ENCODE measurements at places on chromosomes 12 and 14. TPM values are rescaled to one million over a fixed set of nuclear protein-coding genes. Genes with fewer than 3 reads are reported as not detected.

DNA sequence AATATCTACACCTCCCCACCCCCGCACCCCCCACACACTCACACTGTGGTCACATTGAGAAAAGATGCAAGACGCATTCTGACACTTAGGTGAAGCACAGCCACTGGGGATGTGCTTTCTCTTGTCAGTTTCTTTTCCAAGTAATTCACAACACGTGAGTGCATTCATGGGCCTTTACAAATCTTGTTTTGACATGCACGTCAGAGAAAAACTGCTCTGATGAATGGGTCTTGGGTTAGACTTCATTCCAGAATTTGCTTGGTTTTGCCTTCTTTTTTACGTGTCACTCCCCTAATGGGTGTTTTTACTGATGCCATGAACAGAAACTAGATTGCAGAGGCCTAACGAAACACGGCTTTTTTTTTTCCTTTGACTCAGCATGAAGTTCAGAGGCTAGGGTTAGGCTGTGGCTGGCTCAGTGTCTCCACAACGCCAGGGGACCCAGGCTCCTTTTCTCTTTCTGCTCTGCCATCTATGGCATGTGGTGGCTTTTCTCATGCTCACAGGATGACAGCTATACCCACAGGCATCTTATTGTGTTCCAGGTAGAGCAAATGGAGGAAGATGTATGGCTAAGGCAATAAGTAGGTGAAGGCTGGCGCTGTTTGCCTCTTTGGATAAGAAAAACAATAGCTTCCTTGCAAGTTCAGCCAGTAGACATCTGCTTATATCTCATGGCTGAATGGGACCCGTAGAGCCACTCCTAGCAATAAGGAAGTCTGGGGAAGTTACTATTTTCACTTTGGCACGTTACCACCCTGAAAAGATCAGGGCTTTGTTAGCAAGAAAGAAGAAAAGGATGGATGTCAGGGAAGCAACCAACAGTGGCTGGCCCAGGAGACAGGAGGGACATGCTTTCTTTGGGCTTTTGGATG, 253.3 kb downstream of the SLC15A4 start:
- no peaks in the 10 kb centered on the region for H3K36me3 ChIP-seq
- no peak overlapping the region for H3K4me3 ChIP-seq
- H3K4me1 ChIP-seq, result no peaks in the 10 kb centered on the region
- no peak overlapping the region for H3K27ac ChIP-seq
- H3K27me3 ChIP-seq, result no peaks in the 10 kb centered on the region

DNA sequence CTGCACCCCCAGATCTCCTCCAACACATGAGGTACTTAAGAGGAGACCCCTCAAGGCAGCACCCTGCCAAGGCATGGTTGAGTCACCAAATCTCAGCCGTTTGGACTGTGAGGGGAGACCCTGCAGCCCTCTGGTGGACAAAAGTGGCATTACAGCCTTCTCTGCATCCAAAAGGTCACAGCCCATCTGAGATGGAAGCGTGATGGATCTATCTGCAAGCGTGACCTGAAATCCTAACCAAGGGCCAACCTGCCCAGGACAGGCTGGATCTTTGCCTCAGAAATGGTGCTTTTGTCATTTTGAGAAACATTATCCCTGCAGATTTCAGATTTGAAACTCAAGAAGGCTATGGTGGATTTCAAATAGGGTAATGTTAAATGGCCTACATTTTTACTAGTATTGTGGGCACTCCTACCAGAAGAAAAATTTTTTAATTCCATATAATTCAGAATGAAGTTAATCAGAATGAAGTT, 23.7 kb upstream of the DHRS4 start:
- no peak overlapping the region for H3K27ac ChIP-seq
- peak; percentile 71 for DNase-seq
- no peaks in the 10 kb centered on the region for H3K36me3 ChIP-seq
- no peaks in the 10 kb centered on the region for H3K27me3 ChIP-seq
- no peak overlapping the region for H3K4me3 ChIP-seq
- peaks cover 10% of the 10 kb centered on the region for H3K4me1 ChIP-seq

- peaks cover 27% of the 10 kb centered on the region for H3K4me1 ChIP-seq
- no peak overlapping the region for H3K4me3 ChIP-seq
- no peak overlapping the region for H3K27ac ChIP-seq
- no peaks in the 10 kb centered on the region for H3K36me3 ChIP-seq
Measured at GRCh38 chr14:51566831-51567582, 84.7 kb upstream of the FRMD6 start.

- DNase-seq, result no peak
- H3K4me3 ChIP-seq, result no peak overlapping the region
- no peak overlapping the region for H3K27ac ChIP-seq
- peaks cover 27% of the 10 kb centered on the region for H3K4me1 ChIP-seq
- peaks cover 6% of the 10 kb centered on the region for H3K36me3 ChIP-seq
Measured at GRCh38 chr14:103514596-103515421, 7.8 kb downstream of the CKB start.

- H3K4me1 ChIP-seq, result no peaks in the 10 kb centered on the region
- H3K27ac ChIP-seq, result no peak overlapping the region
- H3K4me3 ChIP-seq, result no peak overlapping the region
- H3K36me3 ChIP-seq, result no peaks in the 10 kb centered on the region
Measured at GRCh38 chr14:62158779-62159178, 396.6 kb downstream of the SNAPC1 start.

DNA sequence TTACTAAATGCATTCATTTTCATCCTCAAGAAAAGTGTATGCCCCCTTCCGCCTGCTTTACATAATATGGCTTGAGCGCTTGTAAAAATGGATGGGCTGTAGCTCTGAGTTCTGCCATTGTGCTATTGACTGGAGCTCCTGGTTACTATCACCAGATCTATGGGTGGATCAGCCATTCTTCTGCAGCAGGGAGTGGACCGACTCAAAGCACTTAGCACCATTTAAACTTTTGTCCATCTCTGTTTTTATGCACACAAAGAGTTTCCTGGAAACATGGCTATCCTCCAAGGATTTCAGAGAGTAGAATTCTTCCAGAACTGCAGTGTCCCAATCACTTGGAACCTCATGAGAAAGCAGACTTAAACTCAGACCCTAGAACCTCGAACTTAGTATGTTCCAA, 4.5 kb upstream of the NUMB start:
- H3K4me3 ChIP-seq, result peak overlapping the region; percentile 59
- H3K27me3 ChIP-seq, result no peaks in the 10 kb centered on the region
- peak overlapping the region; percentile 99 for H3K27ac ChIP-seq

GRCh38 chr14:96538990-96539317, 36.8 kb downstream of the PAPOLA start:
- H3K4me3 ChIP-seq, result no peak overlapping the region
- H3K27me3 ChIP-seq, result no peaks in the 10 kb centered on the region
- peaks cover 47% of the 10 kb centered on the region for H3K36me3 ChIP-seq

DNA sequence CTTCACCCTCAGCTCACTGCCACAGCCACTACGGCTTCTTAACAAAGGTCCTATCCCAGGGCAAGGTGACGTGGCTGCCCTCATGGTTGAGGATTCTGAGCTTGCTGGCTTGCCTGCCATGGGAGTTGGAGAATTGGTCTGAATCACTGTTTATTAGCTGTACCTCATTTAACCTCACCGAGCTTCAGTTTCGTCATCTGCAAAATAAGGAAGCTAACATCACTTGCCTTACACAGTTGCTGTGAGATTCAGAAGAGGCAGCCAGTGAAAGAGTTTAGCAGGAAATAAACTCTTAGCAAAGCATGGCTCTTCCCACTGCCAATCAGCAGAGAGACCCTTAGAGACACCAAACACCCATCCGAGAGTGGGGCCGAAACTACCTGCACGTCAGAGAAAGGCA, 90.1 kb upstream of the KCNA1 start:
- H3K27me3 ChIP-seq, result no peaks in the 10 kb centered on the region
- no peak overlapping the region for H3K27ac ChIP-seq
- peaks cover 9% of the 10 kb centered on the region for H3K4me1 ChIP-seq
- peak; percentile 82 for DNase-seq
- H3K4me3 ChIP-seq, result no peak overlapping the region

- H3K4me1 ChIP-seq, result no peaks in the 10 kb centered on the region
- H3K4me3 ChIP-seq, result no peak overlapping the region
- peak; percentile 67 for DNase-seq
- no peak overlapping the region for H3K27ac ChIP-seq
Measured at GRCh38 chr14:61296719-61297502, 15.8 kb upstream of the TMEM30B start.

DNA sequence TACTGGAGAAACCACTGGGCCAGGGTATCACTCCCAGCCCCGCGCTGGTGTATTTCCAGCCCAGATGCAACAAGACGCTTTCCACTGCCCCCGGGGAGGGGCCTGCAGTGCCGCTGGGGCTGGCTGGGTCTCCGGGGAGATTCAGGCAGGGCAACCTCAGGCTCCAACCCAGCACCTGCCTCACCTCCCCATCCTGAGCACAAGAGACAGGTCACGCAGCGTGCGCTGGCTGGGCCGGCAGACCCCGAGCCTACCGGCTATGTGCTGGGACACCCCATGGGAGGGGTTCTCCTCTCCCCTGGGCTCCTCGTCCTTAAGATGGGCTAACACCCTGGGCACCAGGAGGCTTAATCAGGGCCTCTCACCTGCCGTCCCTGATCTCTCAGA, 80.9 kb downstream of the RFLNA start:
- peaks cover 31% of the 10 kb centered on the region for H3K36me3 ChIP-seq
- peaks cover 16% of the 10 kb centered on the region for H3K4me1 ChIP-seq
- no peak overlapping the region for H3K27ac ChIP-seq
- DNase-seq, result no peak

- H3K27me3 ChIP-seq, result no peaks in the 10 kb centered on the region
- H3K36me3 ChIP-seq, result no peaks in the 10 kb centered on the region
- no peaks in the 10 kb centered on the region for H3K4me1 ChIP-seq
- no peak overlapping the region for H3K4me3 ChIP-seq
- H3K27ac ChIP-seq, result no peak overlapping the region
Measured at GRCh38 chr14:83566567-83566966, 1963.4 kb upstream of the FLRT2 start.

DNA sequence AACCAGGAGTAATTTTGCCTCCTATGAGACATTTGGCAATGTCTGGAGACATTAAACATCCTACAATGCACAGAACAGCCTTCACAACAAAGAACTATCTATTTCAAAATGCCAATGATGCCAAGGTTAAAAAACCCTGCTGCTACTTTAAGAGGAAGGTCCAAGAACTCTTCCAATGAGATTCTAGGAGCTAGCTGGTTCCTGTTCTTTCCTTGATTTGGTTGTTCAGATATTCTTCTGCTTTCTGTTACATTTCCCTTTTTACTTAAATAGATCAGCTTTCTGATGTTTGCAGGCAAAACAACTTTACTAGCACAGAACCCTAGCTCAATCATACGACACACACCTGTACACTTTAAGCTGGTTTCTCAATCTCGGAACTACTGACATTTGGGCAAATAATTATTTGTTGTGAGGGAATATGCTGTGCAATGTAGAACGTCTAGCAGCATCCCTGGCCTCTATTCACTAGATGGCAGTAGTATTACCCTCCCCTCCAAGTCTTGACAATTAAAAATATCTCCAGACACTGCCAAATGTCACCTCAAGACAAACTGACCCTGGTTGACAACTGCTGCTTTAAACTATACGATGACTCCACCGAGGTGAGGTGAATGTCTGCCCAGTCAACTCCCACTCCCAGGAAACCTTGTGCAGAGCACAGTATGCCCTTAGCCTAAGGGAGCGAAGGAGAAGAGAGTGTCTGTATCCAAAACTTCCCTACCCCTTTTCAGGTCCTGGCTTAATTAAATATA, 4.4 kb downstream of the BLTP3B start:
- H3K27ac ChIP-seq, result peak overlapping the region; percentile 5
- H3K36me3 ChIP-seq, result no peaks in the 10 kb centered on the region
- DNase-seq, result peak; percentile 52
- H3K4me3 ChIP-seq, result peak overlapping the region; percentile 14
- no peaks in the 10 kb centered on the region for H3K27me3 ChIP-seq
- peaks cover 34% of the 10 kb centered on the region for H3K4me1 ChIP-seq

DNA sequence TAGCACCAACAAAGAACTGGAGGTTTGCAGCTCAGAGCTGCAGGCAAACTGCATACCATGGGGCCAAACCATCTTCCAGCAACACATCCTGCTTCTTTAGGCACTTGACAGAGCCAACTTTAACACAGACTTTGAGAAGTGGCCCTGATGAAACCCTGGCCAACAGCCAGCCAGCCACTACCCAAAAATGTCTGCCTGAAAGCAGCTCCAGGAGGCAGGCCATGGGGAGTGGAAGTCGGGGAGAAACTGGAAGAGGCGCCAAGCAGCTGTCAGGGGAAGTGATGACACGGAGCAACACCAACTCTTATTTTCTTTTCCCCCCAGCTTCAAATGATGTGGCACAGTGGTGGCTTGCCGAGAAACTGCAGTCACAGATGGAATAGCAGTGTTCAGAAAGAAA, 110.9 kb upstream of the PLXNC1 start:
- H3K27ac ChIP-seq, result no peak overlapping the region
- no peaks in the 10 kb centered on the region for H3K36me3 ChIP-seq
- no peaks in the 10 kb centered on the region for H3K4me1 ChIP-seq
- no peaks in the 10 kb centered on the region for H3K27me3 ChIP-seq
- DNase-seq, result no peak
- no peak overlapping the region for H3K4me3 ChIP-seq

DNA sequence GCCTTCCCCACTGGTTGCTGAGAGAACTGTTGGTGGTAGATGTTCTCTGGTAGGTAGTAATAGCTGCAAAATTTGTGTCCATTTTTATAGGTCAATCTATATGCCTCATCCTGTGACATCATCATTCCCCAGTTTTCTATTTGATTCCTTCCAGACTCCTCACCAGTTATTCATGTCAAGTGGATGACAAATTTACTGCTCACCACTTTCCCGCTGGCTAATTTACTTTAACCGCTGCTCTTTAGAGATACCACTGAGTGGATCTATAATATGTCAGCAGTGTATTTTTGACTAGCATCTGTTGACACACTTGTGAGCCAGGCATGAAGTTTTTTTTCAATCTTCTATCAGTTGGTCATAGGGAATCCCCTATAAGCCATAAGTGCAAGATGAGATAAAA, 24.6 kb downstream of the GPR65 start:
- no peak for DNase-seq
- H3K27me3 ChIP-seq, result 0 out of 2 replicates have a peak, but pooled peaks cover 7% of the 10 kb centered on the region
- H3K27ac ChIP-seq, result no peak overlapping the region
- H3K4me3 ChIP-seq, result no peak overlapping the region

- no peaks in the 10 kb centered on the region for H3K27me3 ChIP-seq
- peak within 1 kb of the TSS; percentile 77 for H3K4me3 ChIP-seq
- H3K36me3 ChIP-seq, result 0 out of 2 replicates have a peak, but pooled peaks cover 4% of the 10 kb centered on the region
- DNase-seq, result peak; percentile 97
- H3K4me1 ChIP-seq, result no peaks in the 10 kb centered on the region
Measured at GRCh38 chr14:23352506-23353432, at the start of gene SLC22A17. Gene SLC22A17, minus strand, starts transcription at chr14:23352887.

- no peak overlapping the region for H3K4me3 ChIP-seq
- no peaks in the 10 kb centered on the region for H3K27me3 ChIP-seq
Measured at GRCh38 chr14:88289234-88289633, 33.8 kb downstream of the KCNK10 start.

Gene SLCO1A2
- not detected for polyA plus RNA-seq

Gene FAM90A1
- polyA plus RNA-seq, result not detected

Gene SSPN
- 22.0 TPM for polyA plus RNA-seq

Gene TAS2R9
- polyA plus RNA-seq, result not detected

Gene SLC22A17
- 20.4 TPM for polyA plus RNA-seq

Gene CD69
- not detected for polyA plus RNA-seq

Gene APOF
- polyA plus RNA-seq, result not detected

Gene IFI27
- polyA plus RNA-seq, result not detected

Data from GM23248 (cell line).